Activated CD4-positive, alpha-beta T cell treated with anti-CD3 and anti-CD28 coated beads, Interleukin-2, amount 10 ng/mL, durations not matched to agents 24 days and 14 days (primary cell): ENCODE measurements at places on chromosomes 3 and 15. TPM values are rescaled to one million over a fixed set of nuclear protein-coding genes. Genes with fewer than 3 reads are reported as not detected.

DNA sequence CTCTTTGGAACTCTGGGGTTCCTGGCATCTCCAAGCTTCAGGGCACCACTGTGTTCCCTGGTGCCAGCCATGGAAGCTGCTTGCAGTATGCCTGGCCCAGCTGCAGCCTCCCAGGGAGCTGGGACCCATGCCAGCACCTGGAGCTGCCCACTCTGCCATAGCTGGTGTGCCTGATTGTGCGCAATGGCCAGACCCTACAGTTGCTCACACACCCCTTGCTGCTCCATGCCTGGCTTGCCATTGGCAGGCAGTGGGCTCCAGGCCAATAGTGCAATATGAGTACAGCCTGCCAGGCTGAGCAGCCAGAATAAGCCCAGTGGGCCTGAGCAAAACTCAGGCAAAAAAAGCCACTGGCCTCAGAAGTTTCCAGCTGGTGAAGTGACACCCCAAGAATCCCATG is 43.8 kb upstream of the LRRFIP2 start:
- H3K36me3 ChIP-seq: no peaks in the 10 kb centered on the region
- peaks cover 16% of the 10 kb centered on the region for H3K4me1 ChIP-seq
- H3K4me3 ChIP-seq: no peak overlapping the region
- H3K27me3 ChIP-seq: peaks cover 4% of the 10 kb centered on the region

- no peak overlapping the region for H3K27ac ChIP-seq
- H3K4me3 ChIP-seq: no peak overlapping the region
- peaks cover 16% of the 10 kb centered on the region for H3K4me1 ChIP-seq
- no peak for DNase-seq
- H3K27me3 ChIP-seq: no peaks in the 10 kb centered on the region
Observed at GRCh38 chr3:53242642-53243041, 13.2 kb downstream of the TKT start.

GRCh38 chr3:46059432-46059831 is 32.1 kb upstream of the XCR1 start:
- H3K4me1 ChIP-seq: peaks cover 6% of the 10 kb centered on the region
- no peaks in the 10 kb centered on the region for H3K36me3 ChIP-seq
- peaks cover 71% of the 10 kb centered on the region for H3K27me3 ChIP-seq
- no peak overlapping the region for H3K27ac ChIP-seq
- H3K4me3 ChIP-seq: no peak overlapping the region

- peaks cover 25% of the 10 kb centered on the region for H3K4me1 ChIP-seq
- H3K4me3 ChIP-seq: no peak overlapping the region
- H3K27ac ChIP-seq: no peak overlapping the region
- peaks cover 48% of the 10 kb centered on the region for H3K36me3 ChIP-seq
- no peaks in the 10 kb centered on the region for H3K27me3 ChIP-seq
Observed at GRCh38 chr3:69105320-69105719, 17.1 kb downstream of the LMOD3 start.

DNA sequence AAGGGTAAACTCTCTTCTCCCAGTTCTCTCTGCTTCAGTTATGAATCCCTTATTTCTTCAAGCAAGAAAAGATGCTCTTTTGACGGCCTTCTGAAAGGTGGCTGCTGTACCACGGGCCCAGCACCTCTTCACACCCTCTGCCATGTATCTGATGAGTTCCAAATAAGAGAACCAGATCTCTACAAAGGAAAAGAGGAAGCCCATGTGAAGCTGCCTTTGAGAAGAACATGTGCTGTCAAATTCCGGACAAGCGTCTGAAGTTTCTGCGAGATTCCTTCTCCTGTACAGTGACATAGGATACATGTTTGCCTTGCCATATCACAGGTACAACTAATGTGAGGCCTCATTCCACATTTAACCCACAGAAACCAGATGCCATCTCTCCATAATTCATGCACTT is 59.2 kb downstream of the SH3BP5 start:
- no peaks in the 10 kb centered on the region for H3K27me3 ChIP-seq
- H3K36me3 ChIP-seq: peaks cover 13% of the 10 kb centered on the region
- H3K27ac ChIP-seq: peak overlapping the region; percentile 31
- peaks cover 69% of the 10 kb centered on the region for H3K4me1 ChIP-seq
- no peak for DNase-seq

DNA sequence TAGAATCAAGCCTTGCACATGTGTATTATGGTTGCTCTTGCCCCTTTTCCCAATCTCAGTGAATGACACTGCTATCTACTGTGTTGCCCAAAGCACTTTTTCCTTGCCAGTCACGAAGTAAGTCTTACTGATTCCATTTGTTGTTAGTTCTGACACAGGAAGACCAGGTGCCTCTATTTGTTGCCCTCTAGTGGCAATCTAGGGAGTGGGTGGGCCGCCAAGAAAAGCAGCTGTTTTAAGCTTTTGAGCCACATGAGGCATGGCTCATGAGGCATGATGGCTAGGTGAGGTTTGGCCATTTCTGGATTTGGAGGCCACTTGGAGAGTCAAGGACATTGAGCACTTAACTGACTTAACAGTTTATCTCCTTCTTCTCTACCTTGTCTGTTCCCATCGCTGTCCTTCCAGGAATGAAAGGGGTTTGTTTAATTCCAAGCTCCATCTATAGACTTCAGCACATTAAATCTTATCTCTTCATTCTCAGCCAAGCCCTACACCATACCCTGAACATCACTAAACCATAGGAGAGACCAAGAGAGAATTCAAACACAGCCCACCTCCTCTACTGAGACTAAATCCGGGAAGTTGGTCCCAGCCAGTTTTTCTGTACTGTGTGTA is 103.1 kb downstream of the HCN4 start:
- no peak overlapping the region for H3K4me3 ChIP-seq
- peak; percentile 85 for DNase-seq
- no peak overlapping the region for H3K27ac ChIP-seq
- H3K36me3 ChIP-seq: no peaks in the 10 kb centered on the region

Gene CPLX3
- 0.09 TPM in 2 replicates for total RNA-seq

DNA sequence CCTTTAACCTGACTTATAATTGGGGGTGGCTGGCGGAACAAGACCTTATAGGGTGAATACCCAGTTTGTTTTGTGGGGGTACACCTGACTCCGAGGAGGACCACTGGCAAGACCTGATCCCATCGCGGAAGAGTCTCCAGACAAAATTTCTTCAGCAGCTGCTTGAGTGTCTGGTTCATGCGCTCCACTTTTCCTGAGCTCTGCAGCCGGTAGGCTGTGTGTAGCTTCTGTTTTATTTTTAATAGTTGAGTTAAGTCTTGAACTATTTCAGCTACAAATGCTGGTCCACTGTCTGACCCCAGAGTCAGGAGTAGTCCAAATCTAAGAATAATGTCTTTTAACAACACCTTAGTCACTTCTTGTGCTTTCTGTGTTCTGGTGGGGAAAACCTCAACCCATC is 21.2 kb upstream of the NOX5 start:
- H3K36me3 ChIP-seq: no peaks in the 10 kb centered on the region
- H3K4me3 ChIP-seq: no peak overlapping the region
- DNase-seq: no peak
- H3K27ac ChIP-seq: no peak overlapping the region
- H3K4me1 ChIP-seq: no peaks in the 10 kb centered on the region
